Anterior cingulate cortex (tissue), 58 donors: ENCODE measurements at places on chromosomes 11 and 22.

DNA sequence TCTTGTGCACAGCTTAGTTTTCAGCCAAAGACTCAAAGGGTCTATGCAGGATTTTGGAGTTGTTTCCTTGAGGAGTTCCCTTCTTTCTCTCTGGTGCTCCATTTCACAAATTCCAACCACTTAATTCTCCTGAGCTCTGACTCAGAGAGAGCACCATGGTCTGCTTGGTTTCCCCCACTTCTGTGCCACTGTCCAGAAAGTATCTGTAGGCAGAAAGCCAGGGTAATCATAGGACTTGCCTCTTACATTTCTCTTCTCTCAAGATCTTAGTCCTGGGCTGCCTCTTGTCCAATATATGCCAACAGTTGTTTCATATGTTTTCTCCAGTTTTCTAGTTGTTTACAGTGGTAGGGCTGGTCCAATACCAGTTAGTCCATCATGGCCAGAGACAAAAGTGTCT, 6.4 kb upstream of the MRGPRD start:
- no peak for DNase-seq

GRCh38 chr22:37063431-37064420, 12.2 kb downstream of the KCTD17 start:
- DNase-seq, result no peak

- DNase-seq, result no peak
These were observed 72.8 kb upstream of the DDI1 start for GRCh38 chr11:103963648-103964047.

- DNase-seq, result no peak
These were observed 112.5 kb downstream of the KCNQ1OT1 start for GRCh38 chr11:2587132-2587930.

GRCh38 chr11:57619331-57619730, 21.8 kb downstream of the SERPING1 start:
- no peak for DNase-seq

GRCh38 chr11:36790526-36790925, 192.5 kb upstream of the RAG2 start:
- no peak for DNase-seq
